ENCODE measurements at places on chromosomes 13 and 19.

DNA sequence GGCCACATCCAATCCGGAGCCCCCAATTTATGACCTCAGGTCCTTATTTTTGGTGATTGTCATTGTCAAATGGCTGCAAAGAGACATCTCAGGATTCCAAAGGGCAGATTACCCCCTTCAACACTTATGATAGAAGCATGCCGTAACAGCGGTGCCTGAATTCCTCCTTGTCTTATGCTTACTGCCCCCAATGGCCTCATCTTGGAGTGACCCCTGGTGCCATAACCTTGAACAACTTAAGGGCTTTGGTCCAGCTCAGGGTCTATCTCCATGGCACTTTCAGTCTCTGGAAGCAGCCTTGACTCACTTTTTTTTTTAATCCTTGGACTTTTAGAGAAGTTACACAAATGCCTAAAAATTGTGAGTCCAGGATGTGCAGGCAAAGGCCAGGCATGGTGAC is 171.6 kb upstream of the ZNF507 start:
- no peak for DNase-seq

GRCh38 chr13:24218338-24218737 is 57.8 kb downstream of the SPATA13 start:
- no peak for DNase-seq

DNA sequence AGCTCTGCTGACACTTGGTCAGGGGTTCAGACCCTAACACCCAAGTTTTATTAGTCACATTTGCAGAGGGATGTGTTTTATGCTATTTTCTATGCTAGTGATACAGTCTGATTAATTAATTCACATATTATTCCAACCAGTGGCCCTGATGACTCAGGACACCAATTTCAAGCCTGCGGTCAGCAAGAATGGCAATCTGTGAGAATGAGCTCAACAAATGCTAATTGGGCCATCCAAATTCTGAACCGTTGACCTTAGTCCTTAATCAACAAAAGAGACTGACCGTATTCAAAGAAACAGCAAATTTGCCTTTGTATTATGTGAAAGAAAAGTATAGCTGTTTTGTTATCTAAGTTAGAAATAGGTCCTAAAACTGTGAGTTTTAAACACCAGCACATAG is 9.6 kb upstream of the KL start:
- DNase-seq = no peak

DNA sequence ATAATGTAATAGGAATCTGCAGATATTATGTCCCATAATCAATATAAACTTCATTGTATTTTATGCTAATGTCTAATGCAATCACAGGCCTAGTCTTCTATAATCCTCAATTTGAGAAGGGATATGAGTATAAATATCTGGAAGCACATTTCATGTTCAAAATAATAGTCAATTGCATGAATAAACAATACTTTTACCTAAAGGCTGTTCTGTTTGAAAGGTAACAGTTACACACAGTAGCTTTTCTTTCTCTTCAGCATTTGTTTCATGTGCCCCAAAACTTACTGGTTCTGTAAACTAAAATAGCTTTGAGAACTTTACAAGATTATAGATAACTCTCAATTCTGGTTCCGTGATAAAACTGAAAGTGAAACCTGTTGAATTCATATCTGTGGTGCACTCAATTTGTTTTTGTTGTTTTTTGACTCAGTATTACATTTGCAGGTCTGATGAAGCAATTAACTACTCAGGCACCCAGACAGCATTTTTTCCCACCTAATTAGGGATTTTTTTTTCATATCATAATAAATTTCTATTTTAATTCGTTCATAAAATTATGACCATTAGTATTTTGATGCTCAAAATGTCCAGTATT is 1193.8 kb downstream of the SLITRK1 start:
- DNase-seq = no peak

DNA sequence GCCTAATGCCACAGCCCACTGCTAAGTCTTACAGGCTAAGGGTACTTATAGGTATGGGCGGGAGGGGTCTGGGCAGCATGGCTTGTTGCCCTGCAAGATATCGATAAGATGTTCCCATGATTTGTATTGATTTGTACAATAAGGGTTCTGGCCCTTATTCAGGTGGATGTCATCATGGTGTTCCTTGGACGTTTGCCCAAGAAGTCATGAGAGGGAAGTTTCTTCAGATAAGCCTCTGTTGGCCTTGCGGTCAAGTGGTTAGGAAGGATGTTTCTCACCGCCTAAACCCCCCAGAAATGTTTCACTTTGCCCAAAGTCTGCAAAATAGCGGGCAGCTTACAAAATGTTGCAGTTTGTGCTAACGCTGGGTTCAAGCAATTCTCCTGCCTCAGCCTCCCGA is 7.3 kb downstream of the PARP4 start:
- no peak for DNase-seq
